Activated naive CD4-positive, alpha-beta T cell treated with anti-CD3 and anti-CD28 coated beads, Interleukin-2, amount 10 ng/mL, durations not matched to agents 7 days and 5 days (primary cell): ENCODE measurements at places on chromosomes 11 and 22.

DNA sequence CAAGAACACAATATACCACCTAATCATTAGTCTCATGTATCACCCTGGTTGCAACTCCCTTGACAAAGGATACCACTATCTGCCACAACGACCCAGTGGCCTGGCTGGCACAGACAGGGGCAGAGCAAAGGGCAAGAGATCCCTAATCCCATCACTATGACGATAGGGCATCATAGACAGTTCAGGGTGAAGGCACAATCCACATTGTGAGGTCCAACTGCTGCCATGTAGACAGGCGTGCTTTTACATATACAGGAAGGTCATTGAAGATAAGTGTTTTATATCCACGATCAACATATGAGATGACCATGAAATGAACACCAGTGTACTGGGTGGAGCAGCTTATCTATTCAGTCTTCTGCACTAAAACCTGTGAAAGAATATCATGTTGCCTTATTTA lies 94.6 kb downstream of the IGLL1 start:
- DNase-seq = no peak

DNA sequence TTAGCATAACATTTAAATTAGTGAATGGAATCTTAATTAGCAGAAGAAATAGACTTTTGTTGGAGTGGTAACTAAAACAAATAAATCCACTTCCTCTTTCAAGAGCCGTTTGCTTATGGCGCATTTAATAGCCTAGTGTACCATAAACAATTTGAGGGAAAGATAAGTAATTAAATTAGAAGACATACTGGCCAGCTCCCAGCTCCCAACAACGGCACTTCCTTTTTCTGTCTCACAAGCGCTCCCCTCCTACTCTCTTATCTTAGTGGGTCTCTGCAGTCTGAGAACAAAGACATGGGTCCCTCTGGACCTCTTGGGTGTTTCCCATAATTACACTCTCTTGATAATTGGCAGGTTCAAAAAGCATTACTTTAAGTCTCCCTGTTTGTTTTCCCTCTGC lies 146.0 kb downstream of the OPCML start:
- no peak for DNase-seq

GRCh38 chr22:21103633-21104032 lies 57.9 kb downstream of the LRRC74B start:
- no peak for DNase-seq

DNA sequence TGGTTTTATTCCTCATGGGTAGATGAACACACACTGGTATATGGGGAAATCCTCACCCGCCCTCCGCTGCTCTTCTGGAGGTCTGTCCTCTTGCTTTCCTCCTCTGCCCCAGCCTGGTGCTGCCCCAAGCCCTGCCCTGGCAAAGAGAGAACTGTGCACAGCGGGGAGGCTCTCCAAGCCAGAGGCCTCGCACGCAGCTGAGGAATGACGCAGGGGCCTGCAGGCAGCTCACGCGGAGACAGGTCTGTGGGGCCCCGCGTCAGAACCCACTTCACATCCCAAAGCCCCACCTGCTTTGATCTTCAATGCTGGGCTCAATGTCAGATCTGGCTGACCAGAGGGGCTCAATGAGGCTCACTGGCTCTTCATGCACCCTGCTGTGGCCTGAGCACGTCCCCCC lies 10.0 kb downstream of the GATD1 start:
- DNase-seq = no peak

GRCh38 chr11:110654456-110654855 lies 57.8 kb downstream of the ARHGAP20 start:
- DNase-seq = no peak

- DNase-seq = no peak
Observed at GRCh38 chr11:132396318-132396717, 1025.9 kb downstream of the NTM start.

DNA sequence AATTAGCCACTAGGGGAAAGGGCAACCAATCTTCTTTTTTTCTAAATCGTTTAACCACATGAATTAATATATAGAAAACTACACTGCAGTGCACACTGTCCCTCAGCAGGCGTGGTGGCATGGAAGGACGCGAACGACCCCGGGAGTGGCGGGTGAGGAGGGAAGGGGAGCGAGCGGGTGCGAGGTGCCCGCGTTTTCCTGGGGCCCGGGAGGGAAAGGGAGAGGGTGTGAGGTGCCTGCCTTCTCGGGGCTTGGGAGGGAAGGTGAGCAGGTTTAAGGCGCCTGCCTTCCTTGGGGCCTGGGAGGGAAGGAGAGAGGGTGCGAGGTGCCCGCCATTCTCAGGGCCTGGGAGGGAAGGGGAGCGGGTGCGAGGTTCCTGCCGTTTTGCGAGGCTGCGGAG lies 765 bp downstream of the GAB4 start:
- no peak for DNase-seq

DNA sequence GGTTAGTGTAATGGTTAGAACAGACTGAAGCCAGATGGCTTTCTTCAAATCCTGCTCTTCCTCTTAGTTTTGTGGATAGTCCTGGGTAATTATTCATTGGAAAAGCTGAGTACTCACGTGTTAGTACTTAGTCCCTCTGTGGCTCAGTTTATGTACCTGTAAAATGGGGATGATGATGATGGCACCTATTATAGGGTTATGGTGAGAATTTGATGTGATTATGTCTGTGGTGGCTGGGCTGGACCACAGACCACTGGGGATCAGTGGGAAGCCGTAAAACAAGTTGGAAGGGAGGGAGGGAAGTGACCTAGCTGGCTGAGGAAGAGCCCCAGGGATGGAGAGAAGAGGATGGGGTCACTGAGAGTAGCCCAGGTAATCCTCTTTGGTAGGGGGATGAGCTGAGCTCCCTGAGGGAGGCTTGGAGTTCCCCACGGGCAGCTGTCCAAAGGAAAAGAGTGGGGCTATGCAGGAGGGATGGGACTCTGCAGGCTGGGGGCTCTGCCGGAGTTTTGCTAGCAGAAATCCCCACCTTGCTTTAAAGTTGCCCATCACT lies 19.8 kb downstream of the ARHGEF17 start:
- DNase-seq = no peak

DNA sequence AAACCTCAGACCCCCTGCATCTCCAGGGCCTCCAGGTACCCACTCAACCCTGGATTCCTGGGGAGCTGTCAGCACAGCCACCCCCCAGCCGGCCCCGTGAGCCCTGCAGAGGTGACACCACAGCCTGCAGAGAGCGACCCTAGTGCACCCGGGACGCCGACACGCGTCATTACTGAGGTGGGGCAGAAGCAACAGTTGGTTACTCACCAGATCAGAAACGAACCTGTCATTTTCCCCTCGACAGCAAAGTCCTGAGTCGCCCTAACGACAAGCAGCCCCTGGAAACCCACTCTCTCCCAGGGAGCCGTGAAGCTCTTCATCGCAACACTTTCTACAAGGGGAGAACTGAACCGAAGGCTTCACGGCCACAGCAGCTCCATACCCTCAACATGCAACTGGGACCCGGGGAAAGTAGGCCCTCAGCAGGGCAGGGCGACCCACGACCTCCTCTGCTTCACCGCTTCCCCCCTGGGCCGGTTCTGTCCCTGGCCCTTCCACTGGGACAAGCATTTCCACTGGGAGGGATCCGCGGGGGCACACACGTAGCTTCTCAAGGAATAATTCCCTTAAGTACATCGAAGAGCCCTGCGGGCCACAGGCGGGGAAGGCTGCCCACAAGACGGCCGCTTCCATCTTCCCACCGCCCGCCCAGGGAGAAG lies 1.6 kb downstream of the BRD1 start:
- peak; percentile 70 for DNase-seq

GRCh38 chr22:38398609-38399461 lies 56.2 kb downstream of the KCNJ4 start:
- peak; percentile 86 for DNase-seq

DNA sequence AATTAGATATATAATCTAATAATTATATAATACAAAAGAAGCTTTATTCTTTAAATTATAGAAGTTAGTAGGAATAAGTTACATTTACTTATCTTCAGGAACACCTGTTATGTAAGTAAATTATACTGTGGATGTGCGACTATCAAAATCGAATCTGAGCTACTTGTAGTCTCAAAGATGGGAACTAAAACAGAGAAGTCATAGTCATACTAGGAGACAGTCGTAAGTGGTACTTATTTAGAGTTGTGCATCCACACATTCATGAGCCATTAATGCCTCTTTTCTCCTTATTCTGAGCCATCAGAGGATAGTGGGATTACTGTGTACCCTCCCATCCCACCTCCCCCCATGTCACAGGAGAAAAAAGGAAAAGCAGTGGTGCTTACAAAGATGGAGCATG lies 114.4 kb downstream of the CADM1 start:
- DNase-seq = no peak

DNA sequence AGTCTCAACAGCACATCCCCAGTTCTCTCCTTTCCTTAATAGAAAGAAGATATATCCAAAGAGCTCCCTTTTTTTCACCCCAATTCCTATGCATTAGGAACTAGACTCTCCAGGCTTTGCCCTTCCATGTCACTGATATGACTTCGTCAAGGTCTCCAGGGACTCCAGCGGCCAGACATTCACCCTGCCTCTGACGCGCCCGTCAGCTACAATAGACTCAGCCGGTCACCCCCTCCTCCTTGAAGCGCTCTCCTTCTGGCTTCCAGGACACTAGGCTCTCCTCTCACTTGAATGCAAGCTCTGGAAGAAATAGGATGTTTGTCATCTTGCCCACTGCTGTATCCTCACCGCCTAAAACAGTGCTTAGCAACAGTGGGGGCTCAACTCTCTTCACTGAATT lies 14.9 kb upstream of the ELFN2 start:
- no peak for DNase-seq

- no peak for DNase-seq
Observed at GRCh38 chr11:5967708-5968107, 586 bp downstream of the OR56A5 start.

DNA sequence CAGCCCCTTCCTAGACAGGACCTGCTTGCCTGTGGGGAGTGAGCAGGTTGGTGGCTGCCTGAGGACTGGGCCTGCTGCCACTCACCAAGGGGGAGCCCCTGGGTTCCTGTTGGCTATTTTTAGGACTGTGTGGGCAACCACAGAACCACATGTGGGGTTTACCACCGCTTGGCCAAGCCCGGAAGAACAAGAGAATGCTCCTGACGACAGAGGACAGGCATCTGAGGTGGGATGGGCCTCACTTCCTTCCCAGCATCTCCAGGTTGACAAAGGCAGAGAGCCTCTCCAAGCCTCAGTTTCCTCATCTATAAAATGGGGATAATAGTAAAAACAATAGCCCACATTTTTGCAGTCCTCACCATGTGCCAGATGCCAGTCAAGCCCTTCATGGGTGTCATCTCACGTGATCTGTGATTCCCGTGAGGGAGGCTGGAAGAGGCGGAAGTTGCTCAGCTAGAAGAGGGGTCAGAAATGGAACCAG lies 43.6 kb downstream of the LRRC32 start:
- DNase-seq = peak; percentile 71

- no peak for DNase-seq
Observed at GRCh38 chr11:19080579-19080993, 20.1 kb upstream of the MRGPRX2 start.

GRCh38 chr11:68469122-68469521 lies 8.6 kb downstream of the PPP6R3 start:
- DNase-seq = no peak

GRCh38 chr11:35126000-35126878 lies 12.7 kb upstream of the CD44 start:
- DNase-seq = peak; percentile 35
